ENCODE measurements at places on chromosomes 7 and 10.

GRCh38 chr10:66629996-66630395 is 295.8 kb upstream of the LRRTM3 start:
- no peak for DNase-seq
- no peaks in the 10 kb centered on the region for H3K27me3 ChIP-seq
- H3K27ac ChIP-seq: no peak overlapping the region
- no peak overlapping the region for H3K4me3 ChIP-seq

- H3K27ac ChIP-seq: no peak overlapping the region
- DNase-seq: no peak
- no peak overlapping the region for H3K4me3 ChIP-seq
- H3K4me1 ChIP-seq: no peaks in the 10 kb centered on the region
- H3K36me3 ChIP-seq: no peaks in the 10 kb centered on the region
Observed at GRCh38 chr7:32658467-32658869, 163.2 kb downstream of the AVL9 start.

GRCh38 chr10:119595134-119595675 is 1.6 kb downstream of the TIAL1 start:
- peaks cover 8% of the 10 kb centered on the region for H3K27me3 ChIP-seq
- peaks cover 60% of the 10 kb centered on the region for H3K4me1 ChIP-seq
- H3K4me3 ChIP-seq: peak overlapping the region; percentile 99
- no peak for DNase-seq
- peak overlapping the region; percentile 95 for H3K27ac ChIP-seq

DNA sequence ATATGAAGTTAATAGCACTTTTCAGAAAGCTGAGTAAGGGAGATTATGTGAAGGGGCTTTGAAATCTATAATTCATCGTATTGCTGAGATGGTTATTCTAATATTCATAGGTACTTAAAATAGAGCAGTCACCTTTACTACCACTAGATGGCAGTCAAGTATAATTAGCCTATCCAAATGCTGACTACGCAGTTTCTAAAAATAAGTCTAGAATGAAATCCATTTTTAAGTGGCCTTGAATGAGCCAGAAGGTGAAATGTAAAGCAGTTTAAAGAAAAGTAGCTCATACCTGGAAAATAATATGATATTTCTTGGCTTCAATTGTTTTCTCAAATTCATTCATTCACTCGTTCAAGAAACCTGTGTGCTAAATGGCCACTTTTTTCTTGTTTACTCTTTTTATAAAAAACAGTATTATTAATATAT is 1277.1 kb downstream of the GATA3 start:
- DNase-seq: peak; percentile 16
- H3K4me1 ChIP-seq: no peaks in the 10 kb centered on the region
- H3K36me3 ChIP-seq: no peaks in the 10 kb centered on the region
- H3K27ac ChIP-seq: no peak overlapping the region

DNA sequence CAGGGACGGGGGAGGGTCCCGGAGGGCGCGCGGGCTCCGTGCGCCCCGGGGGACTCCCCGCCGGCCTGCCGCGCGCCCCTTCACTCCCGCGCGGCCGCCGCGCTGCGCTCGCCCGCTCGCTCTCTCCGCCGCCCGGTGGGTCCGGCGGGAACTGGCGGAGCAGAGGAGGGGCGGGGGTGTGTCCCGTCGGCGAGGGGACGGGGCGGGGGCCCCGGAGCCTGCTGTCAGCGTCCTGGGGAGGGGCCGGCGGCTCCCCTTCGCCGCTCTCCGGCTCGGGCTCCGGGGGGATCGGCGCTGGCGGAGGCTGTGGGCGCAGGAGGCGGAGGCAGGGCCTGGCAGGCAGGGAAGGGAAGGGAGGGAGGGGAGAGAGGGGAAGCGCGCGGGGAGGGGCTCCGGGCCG is at the start of gene SH3PXD2A:
SH3PXD2A (minus strand) TSS at position 153 of the 400 bp plus-strand sequence. CDS start 310 bp downstream, outside the sequence.
- no peak for DNase-seq
- H3K27ac ChIP-seq: no peak within 1 kb of the TSS
- H3K4me1 ChIP-seq: peaks cover 13% of the 10 kb centered on the region
- peak within 1 kb of the TSS; percentile 79 for H3K4me3 ChIP-seq
- peaks cover 31% of the 10 kb centered on the region for H3K27me3 ChIP-seq

- H3K4me1 ChIP-seq: no peaks in the 10 kb centered on the region
- no peak overlapping the region for H3K4me3 ChIP-seq
- DNase-seq: no peak
- H3K36me3 ChIP-seq: no peaks in the 10 kb centered on the region
Observed at GRCh38 chr7:27501001-27501400, 161.7 kb downstream of the HIBADH start.

GRCh38 chr7:139730746-139731612 is 46.8 kb downstream of the HIPK2 start:
- H3K27me3 ChIP-seq: peaks cover 5% of the 10 kb centered on the region
- no peaks in the 10 kb centered on the region for H3K36me3 ChIP-seq
- no peak for DNase-seq
- peaks cover 85% of the 10 kb centered on the region for H3K4me1 ChIP-seq
